Cortex of kidney (tissue), 1 donor: ENCODE measurements at places on chromosomes 1 and 21.

DNA sequence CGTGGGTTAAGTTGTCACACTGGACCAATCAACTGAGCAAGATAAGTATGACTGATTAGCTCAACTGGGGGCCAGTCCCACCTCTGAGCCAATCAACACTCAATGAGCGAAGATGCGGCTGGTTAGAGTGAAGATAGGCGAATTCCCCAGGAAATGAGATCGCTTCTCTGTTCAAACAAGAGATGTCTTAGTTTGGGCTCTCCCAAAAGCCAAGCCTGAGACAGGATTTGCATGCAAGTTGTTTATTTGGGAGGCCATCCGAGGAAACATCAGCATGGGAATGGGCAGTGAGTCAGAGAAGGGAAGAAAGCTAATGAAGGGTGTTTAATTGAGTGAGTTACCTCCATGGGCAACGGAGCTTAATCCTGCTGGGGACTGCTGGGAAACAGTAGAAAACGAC, 4.9 kb upstream of the GJB5 start:
- DNase-seq, result no peak

- no peak for DNase-seq
Measured at GRCh38 chr1:2594001-2594640, 7.5 kb downstream of the PRXL2B start.

GRCh38 chr1:232452736-232453440, 177.0 kb downstream of the SIPA1L2 start:
- DNase-seq, result no peak

GRCh38 chr1:21674957-21675356, 5.8 kb upstream of the RAP1GAP start:
- DNase-seq, result no peak

- no peak for DNase-seq
Measured at GRCh38 chr1:167094690-167095089, 815 bp downstream of the STYXL2 start.

GRCh38 chr1:111197598-111198284, 2.7 kb downstream of the DENND2D start:
- no peak for DNase-seq

DNA sequence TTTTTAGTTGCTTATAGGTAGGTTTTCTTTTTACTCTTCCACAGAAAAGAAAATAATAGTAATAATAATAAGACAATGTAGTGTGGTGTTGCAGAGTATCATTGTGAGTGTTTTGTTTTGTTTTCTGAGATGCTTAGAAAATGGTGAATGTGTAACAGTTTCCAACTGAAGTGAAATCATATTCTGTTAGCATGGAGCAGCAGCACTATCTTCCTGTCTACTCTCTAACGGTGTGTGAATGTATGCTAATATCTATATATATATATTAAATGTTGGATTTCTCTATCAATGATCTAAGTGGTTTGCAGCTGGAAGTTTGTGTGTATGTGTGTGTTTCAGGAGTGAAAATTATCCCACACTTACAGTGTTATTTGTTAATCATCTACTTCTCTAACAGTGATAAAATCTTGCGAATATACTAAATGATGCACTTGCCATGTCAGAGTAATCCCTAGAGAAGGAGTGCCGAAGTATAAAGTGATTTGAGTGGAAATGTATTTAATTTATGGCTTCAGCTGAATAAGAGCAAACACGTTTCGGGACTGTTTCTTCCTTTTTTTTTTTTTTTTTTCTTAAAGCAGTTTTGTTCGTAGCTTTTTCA, 377 bp downstream of the SAMD13 start:
- no peak for DNase-seq

DNA sequence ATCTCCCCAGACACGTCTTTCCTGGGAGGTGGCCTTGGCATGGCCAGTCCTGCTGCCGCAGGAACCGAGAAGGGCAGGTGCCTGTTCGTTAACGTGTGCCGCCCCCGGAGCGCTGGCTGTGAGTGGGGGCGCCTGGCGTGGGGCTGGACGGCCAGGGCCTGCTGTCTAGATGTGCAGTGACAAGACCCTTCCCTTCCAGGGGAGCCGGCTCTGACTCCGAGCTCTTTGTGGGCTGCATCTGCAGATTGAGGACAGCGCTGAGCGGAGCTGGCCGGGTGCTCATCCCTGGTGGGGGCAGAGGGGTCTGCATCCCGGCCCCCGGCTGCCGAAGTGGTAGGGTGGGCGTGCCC, 13.0 kb downstream of the COL18A1 start:
- DNase-seq, result no peak

GRCh38 chr1:200281201-200281835, 128.5 kb downstream of the ZNF281 start:
- DNase-seq, result no peak

GRCh38 chr1:81505831-81506230, 294.9 kb upstream of the ADGRL2 start:
- DNase-seq, result no peak

DNA sequence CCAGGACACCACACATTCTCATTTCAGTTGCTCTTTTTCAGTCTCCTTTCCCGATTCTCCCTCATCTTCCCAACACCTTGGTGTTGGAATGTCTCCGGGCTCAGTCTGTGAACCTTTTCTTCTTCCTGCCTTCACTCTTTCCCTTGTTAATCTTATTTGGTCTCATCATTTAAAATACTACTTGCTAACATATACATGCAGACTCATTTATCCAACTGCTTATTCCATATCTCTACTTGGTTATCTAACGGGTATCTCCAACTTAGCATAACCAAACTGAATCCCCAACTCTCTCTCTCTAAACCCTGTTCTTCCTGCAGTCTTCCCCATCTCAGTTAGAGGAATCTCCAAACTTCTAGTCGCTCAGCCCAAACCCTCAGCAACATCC, 26.2 kb downstream of the RAB3B start:
- no peak for DNase-seq
